ENCODE measurements at places on chromosomes 1 and 21.
A peak's percentile ranks its signal among the peaks of the same experiment; 100 is the strongest.

DNA sequence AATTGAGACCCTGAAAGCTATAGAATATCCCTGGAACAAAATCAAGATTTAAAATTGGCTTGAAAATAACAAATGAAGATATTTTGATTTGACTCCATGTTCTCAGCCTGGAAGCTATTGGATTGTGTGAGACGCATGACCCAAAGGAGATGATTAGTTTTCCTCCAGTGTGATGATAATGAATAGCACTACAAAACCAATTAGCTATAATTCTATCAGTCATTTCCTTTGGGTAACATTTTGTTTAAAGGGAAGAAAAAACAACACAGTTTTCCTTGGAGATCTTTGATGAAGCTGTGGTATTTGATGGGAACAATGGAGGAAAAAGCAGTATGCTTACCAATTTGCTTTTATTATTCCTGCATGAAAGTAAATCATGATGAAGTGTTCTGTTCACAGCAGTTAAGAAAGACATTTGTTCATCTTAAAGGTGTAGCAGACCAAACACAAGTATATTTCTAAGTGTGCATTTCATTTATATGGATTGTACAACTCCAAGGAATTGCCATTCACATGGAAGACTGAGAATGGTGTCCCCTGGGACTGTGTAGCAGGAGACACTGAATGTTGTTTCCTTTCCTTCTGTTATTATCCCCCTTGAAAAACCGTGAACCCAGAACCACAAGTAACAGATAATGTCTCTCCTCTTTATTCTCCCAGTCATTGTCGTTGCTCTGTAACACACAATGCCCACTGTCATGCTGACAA lies 111.4 kb downstream of the CACHD1 start:
- DNase-seq, result no peak

GRCh38 chr1:30812076-30812475 lies 54.5 kb upstream of the LAPTM5 start:
- no peak for DNase-seq

- no peak for DNase-seq
Measured at GRCh38 chr1:31869449-31869848, 53.6 kb upstream of the SPOCD1 start.

- DNase-seq, result no peak
Measured at GRCh38 chr1:11924334-11925195, 1.7 kb downstream of the KIAA2013 start.

GRCh38 chr1:59543211-59543668 lies 246.3 kb downstream of the FGGY start:
- DNase-seq, result no peak

GRCh38 chr1:219247441-219247840 lies 73.8 kb downstream of the LYPLAL1 start:
- no peak for DNase-seq

GRCh38 chr1:248752161-248753028 lies 3.2 kb downstream of the LYPD8 start:
- no peak for DNase-seq

GRCh38 chr1:175000697-175001187 lies 995 bp downstream of the CACYBP start:
- no peak for DNase-seq

DNA sequence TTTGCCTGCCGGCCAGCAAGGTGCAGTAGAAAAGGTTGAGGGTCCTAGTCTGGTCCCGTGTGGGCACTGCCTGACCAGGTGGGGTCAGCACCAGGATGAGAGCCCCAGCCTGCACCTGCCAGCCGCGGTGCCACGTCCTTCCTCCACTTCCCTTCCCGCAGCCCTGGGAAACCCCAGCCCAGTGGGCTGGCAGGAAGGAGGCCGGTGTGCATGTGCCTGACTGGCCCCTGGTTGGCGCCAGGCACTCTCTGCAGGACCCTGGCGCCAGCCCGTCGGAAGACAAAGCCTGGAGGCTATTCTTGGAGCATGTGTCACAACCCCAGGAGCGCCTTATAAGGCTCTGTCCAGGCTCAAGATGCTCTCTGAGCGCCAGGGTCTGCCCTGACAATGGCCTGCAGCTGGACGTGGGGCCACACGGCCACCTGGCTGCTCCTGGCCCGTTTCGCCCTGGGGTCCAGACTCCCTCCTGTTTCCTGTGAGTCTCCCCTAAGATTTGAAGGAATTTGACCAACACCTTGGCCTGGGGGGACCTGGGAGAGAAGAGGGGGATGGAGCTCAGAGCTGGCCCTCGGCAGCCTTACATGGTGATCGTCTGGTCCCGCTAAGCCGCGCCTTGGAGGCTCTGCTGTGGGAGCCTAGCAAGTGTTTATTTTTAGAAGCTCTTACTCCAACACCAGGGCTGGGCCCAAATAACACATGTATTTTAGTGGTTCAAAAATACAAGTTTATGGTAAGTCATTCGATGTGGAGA lies 31.9 kb upstream of the POFUT2 start:
- DNase-seq, result no peak

DNA sequence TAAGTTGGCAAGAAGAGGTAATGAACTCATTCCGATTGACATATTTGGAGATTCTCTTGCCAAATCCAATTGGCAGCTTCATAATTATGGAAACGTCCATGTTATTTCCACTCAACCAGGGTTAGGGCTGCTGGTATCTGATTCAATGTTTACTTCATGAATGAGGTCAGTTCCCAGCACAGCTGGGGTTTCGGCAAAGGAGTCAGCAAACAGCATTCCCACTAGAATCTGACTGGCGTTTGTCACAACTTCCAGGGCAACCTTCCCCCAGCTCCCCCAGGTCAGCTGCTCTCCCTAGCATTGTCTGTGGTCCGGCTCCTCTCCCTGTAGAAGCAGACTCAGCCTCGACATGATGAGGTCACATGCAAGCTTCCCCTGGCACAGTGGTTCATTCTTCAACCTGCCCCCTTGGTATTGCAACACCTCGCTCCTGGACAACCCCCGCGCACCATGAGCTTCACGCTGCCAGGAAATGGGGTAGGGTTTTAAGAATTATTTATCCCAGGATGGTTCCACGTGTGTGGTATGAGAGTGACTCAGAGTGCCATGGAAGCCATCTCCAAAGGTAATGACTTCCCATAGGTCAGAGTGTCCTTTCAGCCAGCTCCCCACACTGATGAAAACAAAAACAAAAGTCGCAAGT lies 100.7 kb upstream of the SLC25A33 start:
- DNase-seq, result no peak

- DNase-seq, result peak; percentile 5
Measured at GRCh38 chr1:98232678-98233077, 311.8 kb upstream of the DPYD start.

DNA sequence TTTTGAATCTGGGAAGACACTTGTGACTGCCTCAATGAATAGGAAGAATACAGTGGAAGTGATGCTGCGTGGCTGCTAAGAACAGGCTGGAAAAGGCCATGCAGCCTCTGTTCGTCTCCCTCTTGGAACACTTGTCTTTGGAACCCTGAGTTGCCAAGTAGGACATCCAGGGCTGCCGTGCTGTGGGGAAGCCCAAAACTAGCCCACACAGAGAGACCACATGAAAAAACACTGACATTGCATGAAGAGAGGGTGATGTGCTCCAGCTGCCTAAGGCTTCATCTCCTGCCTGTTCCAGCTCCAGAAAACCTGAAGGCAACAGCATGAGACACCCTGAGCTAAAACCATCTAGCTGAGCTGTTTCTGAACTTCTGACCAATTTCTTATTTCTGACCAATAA lies 61.1 kb upstream of the GNG4 start:
- no peak for DNase-seq

GRCh38 chr21:14977814-14978213 lies 87.0 kb downstream of the NRIP1 start:
- DNase-seq, result no peak

- no peak for DNase-seq
Measured at GRCh38 chr1:161497961-161498360, 7.3 kb upstream of the FCGR2A start.

DNA sequence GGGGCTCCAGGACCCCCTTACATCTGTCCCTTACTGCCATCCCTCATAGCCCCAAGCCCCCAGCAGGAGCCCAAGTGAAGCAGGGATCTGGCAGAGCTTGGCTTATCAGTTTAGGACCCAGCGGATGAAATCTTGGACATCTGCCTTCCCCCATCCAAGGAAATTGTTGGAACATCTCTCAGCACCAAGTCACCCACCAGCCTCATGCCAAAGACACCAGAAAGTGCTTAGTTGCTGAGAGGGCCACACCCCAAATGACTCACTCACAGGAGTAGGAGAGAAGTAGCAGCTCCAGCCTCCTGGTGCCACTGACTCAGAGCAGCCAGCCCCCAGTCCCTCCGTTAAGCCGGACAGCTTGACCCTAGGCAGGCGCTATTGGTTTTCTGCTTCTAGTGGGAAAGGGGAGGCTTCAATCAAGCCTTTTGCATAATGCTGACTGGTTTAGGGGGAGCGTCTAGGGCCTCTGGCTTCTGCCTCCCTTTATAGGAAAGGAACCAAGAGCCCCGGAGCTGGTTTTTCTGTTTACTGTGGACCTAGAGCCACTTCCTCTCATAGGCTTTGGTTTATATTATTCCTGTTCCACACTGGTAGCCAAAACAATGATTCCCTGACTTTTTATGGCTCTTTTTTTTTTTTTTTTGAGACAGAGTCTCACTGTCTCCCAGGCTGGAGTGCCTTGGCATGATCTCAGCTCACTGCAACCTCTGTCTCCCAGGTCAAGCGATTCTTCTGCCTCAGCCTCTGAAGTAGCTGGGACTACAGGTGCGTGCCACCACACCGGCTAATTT lies 114.2 kb upstream of the IPO9 start:
- DNase-seq, result no peak

Data from natural killer cell (primary cell).